ENCODE measurements at places on chromosomes 5 and 9.

DNA sequence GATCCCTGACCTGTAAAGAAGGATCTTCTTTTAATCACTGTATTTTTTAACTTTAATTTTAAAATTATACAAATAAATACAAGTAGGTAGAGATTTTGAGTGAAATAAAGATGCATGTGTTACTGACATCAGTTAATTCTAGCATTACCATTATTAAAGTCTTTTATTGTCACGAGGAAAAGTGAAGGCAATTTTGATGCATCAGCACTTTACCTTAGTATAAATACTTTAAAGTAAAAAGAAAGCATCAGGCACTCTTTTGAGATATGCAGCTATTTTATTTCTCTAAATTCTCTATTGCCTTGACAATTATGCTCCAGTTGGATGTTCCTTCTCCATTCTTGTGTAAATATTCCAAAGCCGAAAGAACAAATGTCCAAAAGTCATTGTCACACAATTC lies 4.6 kb downstream of the HTR1A start:
- DNase-seq: no peak

DNA sequence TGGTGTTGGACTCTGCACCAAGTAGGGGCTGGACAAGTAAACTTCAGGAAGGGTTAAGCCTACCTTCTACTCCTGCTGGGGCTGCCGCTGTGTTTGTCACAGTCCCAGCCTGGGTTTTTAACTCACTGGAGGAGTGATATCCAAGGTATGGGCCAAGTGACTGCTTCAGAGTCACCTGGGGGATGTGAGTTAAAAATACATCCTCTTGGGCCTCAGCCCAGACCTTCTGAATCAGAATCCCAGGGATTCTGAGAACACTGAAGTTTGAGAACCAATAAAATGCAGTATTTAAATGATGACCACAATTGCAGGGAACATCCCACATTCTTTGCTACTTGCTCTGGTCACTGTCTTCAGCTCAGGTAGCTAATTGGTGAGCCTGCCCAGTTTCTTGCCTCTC lies 95.1 kb upstream of the DNAH5 start:
- DNase-seq: no peak

GRCh38 chr9:37408933-37409710 lies 13.4 kb upstream of the GRHPR start:
- DNase-seq: peak; percentile 49

- DNase-seq: no peak
Measured at GRCh38 chr9:137946993-137947392, 69.4 kb downstream of the CACNA1B start.

DNA sequence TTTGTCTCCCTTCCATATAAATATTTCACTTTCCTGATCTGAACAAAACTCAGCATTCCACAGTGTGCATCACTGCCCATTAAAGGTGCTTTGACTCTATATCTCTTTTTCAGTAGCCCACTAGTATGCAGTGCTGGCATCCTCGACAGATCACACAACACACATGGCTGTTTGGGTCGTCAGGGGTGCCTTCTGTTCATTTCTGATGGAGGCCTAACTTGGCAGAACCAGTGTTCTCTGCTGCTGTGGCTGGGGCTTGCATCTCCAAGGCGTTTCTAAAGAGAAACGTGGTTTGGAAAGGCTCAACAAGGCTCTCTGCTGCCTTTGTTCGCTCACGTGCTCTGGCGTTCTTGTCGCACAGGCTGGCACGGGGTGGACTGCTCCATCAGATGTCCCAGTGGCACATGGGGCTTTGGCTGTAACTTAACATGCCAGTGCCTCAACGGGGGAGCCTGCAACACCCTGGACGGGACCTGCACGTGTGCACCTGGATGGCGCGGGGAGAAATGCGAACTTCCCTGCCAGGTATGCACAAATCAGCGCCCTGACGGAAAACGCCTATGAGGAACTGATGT lies 97.7 kb upstream of the PRRC1 start:
- DNase-seq: no peak

GRCh38 chr5:168583742-168584482 lies 4.7 kb upstream of the PANK3 start:
- no peak for DNase-seq

- no peak for DNase-seq
Measured at GRCh38 chr5:176432707-176433106, 15.5 kb upstream of the FAF2 start.

- no peak for DNase-seq
Measured at GRCh38 chr9:99720455-99721050, 101.1 kb upstream of the NR4A3 start.

DNA sequence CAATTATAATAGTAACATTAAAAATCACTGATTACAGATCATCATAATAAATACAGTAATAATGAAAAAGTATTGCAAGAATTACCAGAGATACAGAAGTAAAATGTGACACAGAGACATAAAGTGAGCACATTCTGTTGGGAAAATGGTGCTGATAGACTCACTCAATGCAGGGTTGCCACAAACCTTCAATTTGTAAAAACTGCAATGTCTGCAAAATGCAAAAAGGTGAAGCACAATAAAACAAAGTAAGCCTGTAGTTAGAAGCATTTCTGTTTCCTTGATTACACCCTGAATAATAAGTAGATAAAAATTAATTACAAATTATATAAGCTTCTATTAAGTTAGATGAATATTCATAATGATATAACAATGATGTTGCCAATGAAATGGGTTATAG lies 736.2 kb upstream of the CHD1 start:
- DNase-seq: no peak

DNA sequence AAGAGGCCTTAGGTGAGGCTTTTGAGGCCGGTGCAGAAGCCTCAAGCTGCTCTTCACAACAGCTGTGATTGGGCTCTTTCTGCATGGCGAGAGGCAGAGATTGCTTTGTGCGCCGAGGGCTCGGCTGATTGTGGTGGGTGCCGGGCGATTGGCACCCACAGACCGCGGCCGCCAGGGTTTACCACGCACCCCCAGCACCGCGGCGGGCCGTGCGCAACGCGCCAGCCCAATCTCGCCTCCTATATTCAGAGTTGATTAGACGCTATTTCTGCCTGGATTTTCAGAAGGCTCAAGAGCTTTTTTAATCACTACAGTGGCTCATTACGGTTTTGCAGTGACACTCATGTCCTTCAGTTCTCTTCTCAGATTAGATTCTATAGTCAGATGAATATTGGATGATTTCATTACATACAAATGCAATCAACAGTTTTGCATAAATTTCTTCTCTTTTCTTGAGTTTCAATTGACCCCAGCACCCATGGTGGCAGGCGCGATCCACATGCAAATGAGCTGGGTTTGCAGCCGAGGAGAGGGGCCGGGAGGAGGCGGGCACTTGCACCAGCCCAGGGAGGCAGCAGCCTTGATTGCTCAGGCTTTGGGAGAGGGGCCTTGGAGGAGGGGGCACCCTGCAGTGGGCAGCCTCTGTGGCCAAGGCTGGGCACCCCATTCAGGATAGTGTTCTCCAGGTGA lies 33.8 kb upstream of the PTGS1 start:
- DNase-seq: no peak

DNA sequence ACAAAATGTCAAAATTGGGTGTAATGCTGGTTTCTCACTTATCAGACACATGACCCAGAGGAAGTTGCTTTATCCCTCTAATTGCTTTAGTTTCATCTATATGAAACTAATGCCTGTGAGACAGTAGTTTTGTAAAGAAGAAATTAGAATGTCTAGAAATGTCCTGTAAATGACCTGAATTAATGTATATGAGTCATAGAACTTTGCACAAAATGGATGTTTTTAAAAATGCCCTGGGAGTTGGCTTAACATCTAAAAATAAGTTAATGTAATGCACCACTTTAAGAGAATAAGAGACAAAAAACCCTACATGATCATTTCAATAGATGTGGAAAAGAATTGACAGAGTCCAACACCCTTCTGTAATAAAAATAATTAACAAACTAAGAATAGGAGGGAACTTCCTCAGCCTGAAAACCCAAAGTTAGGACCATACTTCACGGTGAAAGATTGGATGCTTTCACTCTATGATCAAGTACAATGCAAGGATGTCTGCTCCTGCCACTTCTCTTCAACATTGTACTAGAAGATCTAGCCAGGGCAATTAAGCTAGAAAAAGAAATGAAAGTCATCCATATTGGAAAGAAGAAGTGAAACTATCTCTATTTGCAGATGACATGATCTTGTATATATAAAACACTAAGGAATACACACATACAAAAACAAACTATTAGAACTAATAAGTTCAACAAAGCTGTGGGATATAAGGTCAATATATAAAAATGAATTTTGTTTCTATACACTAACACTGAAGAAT lies 117.9 kb downstream of the MELK start:
- no peak for DNase-seq

- no peak for DNase-seq
Measured at GRCh38 chr5:44336708-44337107, 52.5 kb downstream of the FGF10 start.

- DNase-seq: no peak
Measured at GRCh38 chr9:132600326-132600984, 18.0 kb downstream of the BARHL1 start.

DNA sequence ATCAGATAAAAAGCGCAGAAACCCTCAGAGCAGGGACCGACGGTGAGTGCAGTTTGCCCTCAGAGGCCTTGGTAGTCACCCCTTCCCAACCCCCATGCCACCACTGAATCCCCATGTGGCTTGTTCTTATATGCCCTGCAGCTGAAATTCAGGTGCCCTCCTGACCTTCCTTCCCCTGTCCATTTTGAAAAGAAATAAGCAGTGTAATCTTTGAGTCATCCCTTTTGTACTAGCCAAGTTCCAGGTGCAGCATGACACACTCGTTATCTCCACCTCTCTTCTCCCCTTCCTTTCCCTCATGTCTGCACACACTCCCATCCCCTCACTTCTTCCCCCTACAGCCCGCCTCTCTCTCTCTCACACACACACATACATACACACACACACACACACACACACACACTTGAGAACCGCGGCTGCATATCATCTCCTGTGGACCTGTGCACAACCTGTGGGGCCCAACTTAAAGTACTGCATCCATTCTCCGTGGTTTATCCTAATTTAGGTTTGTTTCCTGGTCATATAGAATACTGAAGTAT lies 53.1 kb downstream of the SYK start:
- DNase-seq: no peak

GRCh38 chr5:40557501-40557900 lies 122.2 kb upstream of the PTGER4 start:
- no peak for DNase-seq

GRCh38 chr9:99389087-99390033 lies 167.3 kb downstream of the SEC61B start:
- DNase-seq: no peak

GRCh38 chr9:136464241-136464640 lies 18.6 kb downstream of the SEC16A start:
- no peak for DNase-seq

GRCh38 chr5:173563246-173563645 lies 53.2 kb downstream of the BOD1 start:
- no peak for DNase-seq

- no peak for DNase-seq
Measured at GRCh38 chr5:6175172-6175854, 203.0 kb downstream of the MED10 start.

GRCh38 chr9:15287309-15287708 lies 19.7 kb downstream of the TTC39B start:
- DNase-seq: no peak

- DNase-seq: peak; percentile 20
Measured at GRCh38 chr9:78296201-78296892, 578 bp upstream of the PSAT1 start.

DNA sequence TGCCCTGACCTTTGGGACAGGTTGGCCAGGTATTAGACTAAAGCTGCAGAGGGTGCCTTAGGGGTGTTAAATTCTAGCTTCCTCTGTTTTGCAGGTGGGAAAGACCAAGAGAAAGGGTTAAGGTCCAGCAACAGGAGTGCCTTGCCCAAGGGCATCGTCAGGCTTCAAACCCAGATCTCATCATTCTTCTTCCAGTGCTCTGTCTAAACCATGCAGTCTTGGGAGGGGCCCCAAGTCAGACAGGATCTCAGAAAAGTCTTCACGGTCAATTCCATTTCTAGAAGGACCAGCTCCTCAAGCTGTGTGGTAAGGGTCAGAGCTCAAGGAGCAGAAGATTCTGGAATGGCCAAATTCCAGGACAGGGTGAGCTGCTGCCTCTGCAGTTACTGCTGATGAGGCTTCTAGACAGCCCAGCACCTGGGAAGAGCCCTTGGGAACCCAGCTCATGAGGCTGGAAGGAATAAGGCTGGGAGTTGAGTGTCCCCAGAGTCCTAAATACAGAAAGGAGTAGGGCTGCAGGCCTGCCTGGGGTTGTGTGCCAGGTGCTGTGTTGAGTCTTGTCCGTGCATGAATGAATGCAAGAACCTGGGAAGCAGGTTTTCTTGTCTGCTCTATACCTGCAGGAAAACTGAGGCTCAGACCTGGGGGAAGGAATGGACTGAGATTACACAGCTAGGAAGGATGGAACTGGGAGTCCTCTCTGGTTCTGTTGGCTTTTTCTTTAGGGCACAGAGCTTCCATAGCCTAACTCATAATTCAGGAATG lies 69.3 kb downstream of the WWC1 start:
- DNase-seq: no peak

- DNase-seq: no peak
Measured at GRCh38 chr5:136772491-136772890, 407.1 kb upstream of the TRPC7 start.

- no peak for DNase-seq
Measured at GRCh38 chr5:174596429-174596828, 128.0 kb upstream of the MSX2 start.

DNA sequence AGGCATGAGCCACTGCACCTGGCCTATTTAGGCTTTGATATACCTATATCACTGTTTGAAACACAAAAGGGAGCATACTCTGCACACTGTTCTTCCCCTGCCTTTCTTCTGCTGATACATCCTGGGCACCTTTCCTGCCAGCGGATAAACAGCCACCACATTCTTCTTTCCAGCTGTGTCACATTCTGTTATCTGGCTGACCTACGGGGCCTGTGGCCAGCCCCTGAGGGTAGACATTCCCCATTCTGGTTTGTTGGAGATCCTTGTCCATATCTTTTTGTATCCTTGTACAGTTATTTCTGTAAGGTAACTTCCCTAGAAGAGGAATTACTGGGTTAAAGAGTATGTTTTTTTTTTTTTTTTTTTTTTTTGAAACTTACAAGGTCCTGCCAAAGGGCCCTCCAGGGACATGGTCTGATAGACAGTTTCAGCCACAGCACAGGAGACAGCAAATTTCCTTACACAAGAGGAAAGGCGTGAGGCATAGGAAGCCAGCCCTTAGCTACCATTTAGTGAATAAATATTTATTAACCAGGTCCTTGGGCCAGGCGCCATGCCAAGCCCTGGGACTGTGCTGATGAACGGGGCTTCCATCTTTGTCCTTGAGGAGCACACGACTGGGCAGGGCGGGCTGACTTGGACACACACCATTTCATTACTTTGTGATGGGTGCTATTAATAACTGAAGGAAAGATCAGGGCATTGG lies 57.8 kb downstream of the ERGIC1 start:
- no peak for DNase-seq

DNA sequence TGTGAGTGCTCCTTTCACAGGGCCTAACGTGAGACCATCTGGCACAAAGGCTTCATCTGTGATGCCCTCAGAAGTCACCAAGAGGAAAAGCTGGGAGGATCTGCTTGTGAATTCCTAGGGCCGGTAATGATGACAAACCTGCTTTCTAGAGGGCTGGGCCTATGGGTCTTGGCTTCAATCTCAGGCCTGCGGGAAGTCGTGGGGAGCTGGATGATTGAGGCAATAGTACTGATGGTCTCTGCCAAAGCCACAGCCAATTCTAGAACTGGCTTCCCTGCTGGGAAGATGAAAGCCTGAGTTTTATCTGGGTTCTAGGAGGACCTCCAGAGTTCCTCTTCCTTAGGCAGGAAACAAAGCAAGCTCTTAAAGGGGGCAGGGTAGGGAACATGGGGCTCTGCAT lies 102.7 kb downstream of the TMEM215 start:
- no peak for DNase-seq
